Esophagus squamous epithelium (tissue), 5 donors: ENCODE measurements at places on chromosomes 3 and 15.

- no peak for DNase-seq
Measured at GRCh38 chr3:59290358-59290757, 240.5 kb upstream of the CFAP20DC start.

DNA sequence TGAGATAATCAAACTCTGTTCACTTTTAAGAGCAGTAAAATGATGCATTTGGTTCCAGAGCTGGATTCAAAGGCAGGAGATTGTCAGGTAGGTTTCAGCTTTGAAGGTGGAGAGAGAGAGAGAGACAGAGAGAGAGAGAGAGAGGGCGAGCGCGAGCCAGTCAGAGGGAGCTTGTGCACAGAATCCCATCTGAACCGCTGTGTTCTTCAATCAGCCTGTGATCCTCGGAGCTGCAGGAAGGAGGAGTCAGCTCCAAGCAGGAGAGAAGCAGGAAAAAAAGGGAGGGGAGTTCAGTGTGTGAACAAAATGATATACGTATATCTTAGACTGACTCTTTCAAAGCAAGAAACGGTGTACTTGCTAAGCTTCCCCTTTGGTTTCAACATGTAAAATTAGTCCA is at the start of gene GPR149:
GPR149 (minus strand) TSS at position 177 of the 400 bp plus-strand sequence. CDS start 575 bp downstream, outside the sequence.
- no peak for DNase-seq

- DNase-seq: no peak
Measured at GRCh38 chr3:13702286-13702685, 153.4 kb downstream of the FBLN2 start.

DNA sequence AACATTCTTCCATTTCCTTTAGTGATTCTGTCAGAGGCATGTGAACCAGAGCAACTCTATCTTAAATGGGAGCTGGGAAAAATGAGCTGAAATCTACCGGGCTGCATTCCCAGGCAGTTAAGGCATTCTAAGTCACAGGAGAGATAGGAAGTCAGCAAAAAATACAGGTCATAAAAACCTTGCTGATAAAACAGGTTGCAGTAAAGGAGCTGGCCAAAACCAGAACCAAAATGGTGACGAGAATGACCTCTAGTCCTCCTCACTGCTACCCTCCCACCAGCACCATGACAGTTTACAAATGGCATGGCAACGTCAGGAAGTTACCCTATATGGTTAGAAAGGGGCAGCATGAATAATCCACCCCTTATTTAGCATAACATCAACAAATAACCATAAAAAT is 66.4 kb downstream of the B3GALNT1 start:
- no peak for DNase-seq

GRCh38 chr15:48352474-48353072 is 21.3 kb downstream of the DUT start:
- no peak for DNase-seq

DNA sequence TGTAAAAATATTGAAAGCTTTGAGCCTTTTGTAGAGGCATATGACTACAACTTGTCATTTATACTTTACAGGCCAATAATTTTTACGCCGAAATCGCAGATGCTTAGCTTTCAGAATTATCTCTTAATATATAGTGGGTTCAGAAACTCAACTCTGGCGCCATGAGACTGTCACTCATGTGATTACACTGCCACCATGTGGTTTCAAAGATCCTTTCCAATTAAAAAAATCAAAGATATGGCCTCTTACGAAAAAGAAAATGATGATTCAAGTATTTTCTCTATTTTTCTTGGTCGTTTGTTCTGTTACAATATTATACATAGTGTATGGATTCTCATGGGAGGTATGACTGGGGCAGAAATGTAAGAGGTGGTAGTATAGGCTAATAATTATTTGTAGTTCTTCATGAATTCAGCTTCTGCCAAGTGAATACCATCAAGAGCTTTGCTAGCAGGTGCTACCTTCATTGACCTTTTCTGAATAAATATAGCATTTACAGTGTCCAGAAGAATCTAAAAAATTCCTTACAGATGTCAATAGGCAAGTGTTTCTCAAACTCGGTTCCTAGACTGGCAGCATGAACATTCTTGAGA is 751.7 kb upstream of the GOLIM4 start:
- peak; percentile 0 for DNase-seq

GRCh38 chr3:124336067-124336656 is 344.2 kb upstream of the ROPN1 start:
- DNase-seq: no peak

DNA sequence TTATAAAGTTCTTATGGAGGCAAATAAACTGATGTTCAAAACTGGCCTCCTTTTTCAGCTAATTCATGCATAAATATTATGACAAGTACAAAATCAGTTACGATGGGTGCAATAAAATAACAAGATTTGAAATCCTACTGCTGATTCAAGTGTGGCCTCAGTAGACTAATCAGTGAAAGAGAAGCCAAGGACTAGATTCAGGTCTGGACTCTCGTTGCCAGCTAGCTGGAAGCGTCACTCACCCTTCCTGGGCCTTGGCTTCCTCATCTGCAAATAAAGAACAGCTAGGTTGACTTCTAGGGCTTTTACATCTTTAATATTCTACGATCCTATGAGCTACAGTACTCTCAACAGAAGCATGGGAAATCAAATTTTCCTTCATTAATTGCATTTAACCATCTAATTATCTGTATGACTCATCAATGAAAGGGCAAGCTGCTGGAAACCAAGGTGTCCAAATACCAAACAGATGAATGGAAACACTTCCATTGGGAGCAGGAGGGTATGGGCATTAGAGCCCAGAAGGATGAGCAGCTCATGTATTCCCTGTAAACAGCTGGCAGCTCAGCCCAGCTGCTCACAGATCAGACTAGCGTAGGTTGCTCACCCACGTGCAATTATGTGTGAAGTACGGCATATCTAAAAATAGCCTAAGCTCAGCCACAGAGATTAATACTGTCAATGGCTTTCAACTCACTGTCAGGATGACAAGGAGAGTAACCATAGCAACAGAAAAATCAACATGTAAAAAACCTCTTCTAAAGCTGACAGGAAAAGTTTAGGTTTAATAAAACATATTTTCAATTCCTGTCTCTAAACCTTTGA is 294.8 kb downstream of the PLCL2 start:
- DNase-seq: no peak
